GM12891 (cell line): ENCODE measurements at places on chromosomes 12 and 14.
A peak's percentile ranks its signal among the peaks of the same experiment; 100 is the strongest.

DNA sequence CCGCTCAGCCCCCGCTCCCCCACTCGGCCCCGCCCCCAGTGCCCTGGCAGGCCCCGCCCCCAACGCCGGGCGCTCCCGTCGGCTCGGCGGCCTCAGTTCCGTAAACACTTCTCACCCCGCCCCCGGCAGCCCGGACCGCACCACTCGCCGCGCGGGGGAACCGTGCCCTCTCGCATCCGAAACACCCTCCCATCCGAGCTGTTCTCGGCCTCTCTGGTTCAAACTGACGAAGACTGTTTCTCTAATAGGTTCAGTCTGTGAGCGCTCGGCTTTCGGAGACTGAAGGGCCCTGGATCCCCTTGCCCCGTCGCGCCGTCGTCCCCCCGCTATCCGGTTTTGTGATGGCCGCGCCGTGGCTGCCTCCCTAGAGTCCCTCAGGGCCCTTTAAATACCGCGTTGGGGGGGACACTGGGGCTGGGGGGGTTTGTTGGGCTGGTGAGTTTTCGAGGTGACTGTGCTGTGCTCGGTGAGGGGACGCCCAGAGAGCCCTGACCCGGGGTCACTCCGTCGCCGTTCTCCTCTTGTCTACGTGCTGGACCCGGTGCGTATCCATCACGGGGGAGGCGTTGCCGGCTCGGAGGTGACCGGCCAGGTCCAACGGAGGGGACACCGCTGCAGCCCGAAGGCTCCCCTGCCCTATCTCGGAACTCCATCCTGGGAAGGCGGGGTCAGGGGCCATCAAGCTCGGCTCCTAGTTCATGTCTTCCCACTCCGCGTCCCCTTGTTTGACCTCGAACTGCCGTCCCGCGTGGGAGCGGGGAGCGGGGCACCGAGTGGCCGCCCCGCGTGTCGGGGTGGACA lies at the start of gene TCP11L2:
Gene TCP11L2 (plus strand): TSS at position 333 of the 801 bp plus-strand sequence. CDS start 8,343 bp downstream, outside the sequence.
- DNase-seq, result peak; percentile 87

DNA sequence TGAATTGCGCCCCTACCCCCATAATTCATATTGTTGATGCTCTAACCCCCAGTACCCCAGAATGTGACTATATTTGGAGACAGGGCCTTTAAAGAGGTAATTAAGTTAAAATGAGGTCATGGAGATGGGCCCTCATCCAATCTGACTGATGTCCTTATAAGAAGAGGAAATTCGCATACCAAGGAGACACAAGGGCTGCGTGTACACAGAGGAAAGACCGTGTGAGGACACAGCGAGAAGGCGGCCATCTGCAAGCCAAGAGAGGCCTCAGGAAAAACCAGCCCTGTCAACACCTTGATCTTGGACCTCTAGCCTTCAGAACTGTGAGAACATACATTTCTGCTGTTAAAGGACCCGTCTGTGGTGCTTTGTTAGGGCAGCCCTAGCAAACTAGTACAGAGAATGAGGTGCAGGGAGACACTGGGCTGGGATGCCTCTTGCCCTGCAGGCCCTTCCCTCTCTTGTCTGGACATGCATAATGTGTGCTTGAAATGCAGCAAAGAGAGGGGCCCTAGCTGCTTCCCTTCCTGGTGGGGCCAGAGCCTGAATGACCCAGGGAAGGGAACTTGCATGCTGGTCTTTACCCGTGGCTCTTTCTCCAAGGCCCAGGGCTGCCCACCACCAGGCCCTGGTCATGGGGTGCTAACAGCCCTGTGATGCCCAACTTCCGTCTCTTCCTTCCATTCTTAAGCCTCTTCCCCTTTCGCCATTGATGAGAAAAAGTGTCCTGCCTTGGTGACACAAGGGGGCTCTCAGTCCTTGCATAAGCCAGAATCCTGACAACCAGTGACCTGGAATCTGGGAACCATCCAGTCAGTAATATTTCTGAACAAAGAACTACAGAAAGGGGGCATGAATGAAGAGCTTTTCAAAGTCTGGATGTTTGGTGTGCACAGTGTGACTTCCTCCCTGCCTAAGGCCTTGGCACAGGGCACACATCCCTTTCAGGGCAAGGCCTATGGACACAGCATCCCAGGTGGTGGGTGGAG lies 50.0 kb upstream of the GPATCH2L start:
- no peak for DNase-seq

DNA sequence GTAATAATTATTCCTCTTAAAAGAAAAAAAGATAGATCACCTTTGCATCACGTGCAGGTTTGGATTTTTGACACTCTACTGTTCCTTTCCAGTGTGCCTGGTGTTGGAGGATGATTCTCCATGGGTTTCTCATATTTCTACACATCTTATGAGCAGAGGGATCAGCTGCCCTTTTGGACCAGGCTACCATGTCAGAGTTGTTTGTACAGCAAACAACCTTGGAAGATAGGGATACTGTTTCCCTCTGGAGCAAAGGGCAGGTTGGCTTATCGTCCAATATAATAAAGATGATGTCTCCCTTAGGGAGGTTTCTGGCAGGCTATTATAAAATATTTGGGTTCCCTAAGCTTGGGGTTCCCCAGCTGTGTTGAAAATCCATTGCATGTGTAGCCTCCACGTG lies 42.1 kb downstream of the DAO start:
- no peak for DNase-seq

- DNase-seq, result no peak
Measured at GRCh38 chr12:90842477-90842876, 112.5 kb downstream of the CCER1 start.

GRCh38 chr14:23021434-23021833 lies 11.5 kb upstream of the C14orf93 start:
- no peak for DNase-seq

DNA sequence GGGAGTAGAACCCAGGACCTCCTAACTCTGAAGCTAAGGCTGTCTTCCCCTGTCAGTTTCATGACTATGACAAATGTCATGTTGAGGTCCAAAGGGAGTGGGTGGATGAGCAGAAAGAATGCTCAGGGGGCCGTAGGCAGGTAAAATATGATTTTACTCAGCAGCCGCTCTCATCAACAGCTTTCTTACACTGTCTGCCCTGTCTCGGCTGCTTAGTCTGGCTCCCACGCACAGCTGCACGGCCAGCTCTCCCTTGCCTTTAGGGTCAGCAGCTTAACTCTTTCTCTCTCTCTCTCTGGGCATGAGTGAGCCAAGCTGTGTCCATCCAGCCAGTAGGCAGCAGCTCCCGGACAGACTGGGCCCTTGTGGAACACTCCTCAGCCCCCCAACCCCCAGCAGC lies 95.2 kb downstream of the GCH1 start:
- DNase-seq, result no peak

DNA sequence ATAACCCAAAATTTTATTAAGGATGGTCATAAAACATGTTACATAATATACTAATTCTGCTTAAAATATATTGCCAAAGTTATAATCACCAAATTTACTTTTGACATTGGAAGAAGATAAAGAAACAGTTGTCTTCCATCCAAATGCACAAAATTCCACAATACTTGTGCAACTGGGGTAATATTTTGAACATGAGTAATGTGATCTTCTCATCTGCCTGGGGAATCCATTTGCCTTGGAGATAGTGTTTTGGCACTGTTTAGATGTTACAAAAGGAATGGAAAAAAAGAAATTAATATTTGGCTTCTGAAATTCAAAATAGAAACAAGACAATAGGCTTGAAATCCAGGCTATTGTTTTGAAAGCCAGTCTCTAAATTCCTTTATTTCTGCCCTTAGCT lies 9.1 kb downstream of the GPR19 start:
- DNase-seq, result no peak

GRCh38 chr14:105260959-105261358 lies 12.6 kb downstream of the BTBD6 start:
- DNase-seq, result no peak

GRCh38 chr14:60303745-60304144 lies 54.7 kb downstream of the PPM1A start:
- DNase-seq, result no peak

- DNase-seq, result no peak
Measured at GRCh38 chr14:69170839-69171238, 17.9 kb upstream of the DCAF5 start.

- DNase-seq, result no peak
Measured at GRCh38 chr12:31560516-31560915, 30.4 kb downstream of the DENND5B start.

DNA sequence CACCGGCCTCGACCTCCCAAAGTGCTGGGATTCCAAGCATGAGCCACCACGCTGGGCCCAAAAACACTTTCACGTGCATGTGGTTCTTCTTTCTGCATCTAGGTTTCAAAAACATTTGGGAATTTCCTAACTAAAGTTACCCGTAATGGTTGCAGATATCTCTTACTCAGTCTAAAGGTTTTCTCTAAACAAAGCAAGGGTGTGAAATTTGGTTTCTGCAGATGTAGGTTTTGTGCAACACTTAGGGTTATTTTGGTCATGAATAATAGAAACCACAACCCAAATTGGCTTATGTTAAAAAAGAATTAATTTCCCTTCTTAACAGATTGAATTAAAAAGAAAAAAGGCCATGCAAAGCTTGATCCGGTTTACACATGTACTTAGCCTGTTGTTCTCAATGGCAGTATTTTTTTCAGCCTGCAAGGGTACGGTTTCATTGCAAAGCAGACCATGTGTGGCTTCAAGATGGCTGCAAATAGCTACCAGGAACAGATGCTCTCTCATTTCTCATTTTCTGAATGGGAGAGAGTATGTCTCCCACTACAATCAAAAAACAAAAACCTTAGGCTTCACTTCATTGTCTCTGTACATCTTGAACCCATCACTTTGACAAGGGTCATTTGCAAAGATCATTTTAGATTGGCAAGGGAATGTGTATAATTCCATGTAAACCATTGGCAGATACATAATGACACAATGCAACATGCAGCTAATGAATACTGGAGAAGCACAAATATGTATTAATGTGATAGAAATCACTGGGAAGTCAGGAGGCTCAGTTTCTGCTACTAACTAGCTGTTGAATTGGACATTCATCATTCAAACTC lies 491.2 kb upstream of the FLRT2 start:
- DNase-seq, result no peak
